Heart right ventricle (tissue), 16 donors: ENCODE measurements at places on chromosomes 2 and 18. TPM values are rescaled to one million over a fixed set of nuclear protein-coding genes. Genes with fewer than 3 reads are reported as not detected.

MYO1B gene
- 26.0 TPM for total RNA-seq

BZW1 gene
- 87.9 TPM for total RNA-seq

BMP10 gene
- not detected for total RNA-seq

- no peak overlapping the region for H3K4me3 ChIP-seq
- no peak for DNase-seq
- H3K4me1 ChIP-seq = no peaks in the 10 kb centered on the region
- H3K36me3 ChIP-seq = no peaks in the 10 kb centered on the region
These were observed 19.6 kb upstream of the NDUFV2 start for GRCh38 chr18:9082711-9083510.
